ENCODE measurements at places on chromosomes 5 and 9.

DNA sequence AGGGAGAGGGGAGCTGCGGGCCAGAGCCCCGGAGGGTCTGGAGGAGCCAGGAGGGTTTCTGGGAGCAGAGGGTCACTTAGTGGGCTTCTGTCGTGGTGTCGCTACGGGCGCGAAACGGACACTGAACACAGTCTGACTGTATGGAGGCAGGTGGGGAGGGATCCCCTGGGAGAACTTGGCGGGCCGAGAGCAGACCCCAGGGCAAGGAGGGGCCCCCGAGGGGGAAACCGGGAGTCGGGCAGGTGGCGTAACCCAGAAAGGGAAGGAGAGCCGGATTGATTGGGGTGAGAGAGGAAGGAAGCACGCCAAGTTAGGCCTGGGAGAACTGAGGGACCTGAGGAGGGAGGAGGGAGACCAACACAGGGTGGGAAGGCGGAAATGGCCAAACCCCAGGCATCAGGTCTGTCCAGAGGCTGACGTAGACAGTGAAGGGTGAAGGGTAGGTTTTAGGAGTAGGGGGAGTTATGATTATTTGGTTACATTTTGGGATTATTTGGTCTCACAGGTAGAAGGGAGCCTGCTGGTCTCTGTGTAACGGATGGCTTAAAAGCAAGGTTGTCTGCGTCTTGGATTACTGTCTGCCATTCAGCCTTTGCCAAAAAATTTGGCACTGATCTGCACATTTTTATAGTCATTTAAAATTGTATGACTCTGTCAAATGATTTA, 3.3 kb upstream of the MSMP start:
- DNase-seq, result peak; percentile 46

GRCh38 chr9:81083854-81084512, 605.4 kb downstream of the TLE1 start:
- no peak for DNase-seq

DNA sequence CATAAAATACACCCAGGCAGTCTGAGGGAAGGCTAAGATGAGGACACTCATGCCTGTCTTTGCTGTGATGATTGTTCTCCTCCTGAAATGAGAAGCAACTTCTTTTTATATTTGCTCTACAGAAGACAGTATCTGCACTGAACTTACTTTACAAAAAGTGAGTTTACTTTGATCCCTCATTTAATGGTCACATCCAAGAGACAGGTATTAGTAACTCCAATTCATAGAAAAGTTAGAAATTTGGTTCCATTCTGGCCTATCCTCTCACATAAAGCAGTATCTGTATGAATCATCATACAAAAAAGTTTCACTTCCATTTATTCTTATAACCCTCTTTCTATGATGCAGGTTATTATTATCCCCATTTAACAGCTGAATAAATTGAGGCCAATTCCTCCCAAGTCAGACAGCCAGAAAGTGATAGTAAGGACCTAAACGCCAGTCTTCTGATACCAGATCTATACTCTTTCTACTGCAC, 15.2 kb downstream of the TSTD2 start:
- DNase-seq, result no peak

DNA sequence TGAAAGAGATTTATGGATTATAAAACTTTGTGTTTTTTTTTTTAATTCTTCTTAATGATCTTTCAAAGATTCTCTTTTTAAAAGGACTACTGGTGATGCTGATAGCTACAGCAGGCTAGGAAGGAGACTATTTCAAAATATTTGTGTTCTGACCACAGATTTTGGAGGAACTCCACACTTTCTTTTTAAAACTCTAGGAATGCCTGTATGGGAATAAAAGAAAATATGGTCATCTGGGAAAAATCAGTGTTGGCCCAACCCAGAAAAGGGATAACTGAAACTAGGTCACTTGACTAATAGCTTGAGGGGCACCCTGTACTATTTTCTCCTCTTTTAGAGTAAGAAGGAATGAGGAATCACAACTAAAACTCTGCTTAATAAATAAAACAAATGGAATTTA, 97.6 kb upstream of the ADAMTS19 start:
- no peak for DNase-seq

GRCh38 chr9:110641293-110641692, 27.3 kb upstream of the MUSK start:
- no peak for DNase-seq

DNA sequence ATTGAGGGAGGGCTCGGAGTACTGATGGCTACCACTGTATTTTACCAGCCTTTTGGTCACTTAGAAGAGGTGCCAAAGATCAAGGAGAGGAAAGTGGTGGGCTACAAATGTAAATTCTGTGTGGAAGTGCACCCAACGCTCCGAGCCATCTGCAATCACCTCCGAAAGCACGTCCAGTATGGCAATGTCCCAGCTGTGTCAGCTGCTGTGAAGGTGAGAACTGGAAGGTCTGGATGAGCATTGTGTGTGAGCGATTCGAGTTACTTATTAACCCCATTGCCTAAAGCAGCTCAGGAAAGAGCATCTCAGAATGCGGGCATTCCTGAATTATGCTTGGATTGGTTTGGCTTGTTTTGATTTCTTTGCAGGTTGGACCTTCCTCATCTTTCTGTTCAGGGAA, 67.5 kb downstream of the ZNF462 start:
- no peak for DNase-seq

DNA sequence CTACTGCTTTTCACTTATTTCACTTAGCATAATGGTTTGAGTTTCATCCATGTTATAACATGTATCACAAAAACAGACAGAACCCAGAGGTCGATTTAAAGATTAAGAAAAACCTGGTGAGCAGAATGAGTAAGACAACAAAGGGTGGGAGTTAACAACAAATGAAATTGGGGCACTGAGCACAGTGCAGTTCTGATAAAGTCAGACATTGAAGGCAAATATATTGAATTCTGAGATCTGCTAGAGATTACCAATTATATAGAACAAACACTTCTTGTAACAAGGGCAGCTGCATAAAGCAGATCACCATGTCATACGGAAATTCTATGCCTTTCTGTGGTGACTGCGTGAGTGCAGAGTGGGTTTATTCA, 517.3 kb upstream of the RORB start:
- DNase-seq, result no peak

GRCh38 chr5:76125888-76126287, 42.7 kb downstream of the SV2C start:
- DNase-seq, result no peak

- DNase-seq, result no peak
Observed at GRCh38 chr9:86843206-86843605, 104.1 kb downstream of the GAS1 start.

- no peak for DNase-seq
Observed at GRCh38 chr5:159951834-159952233, 35.6 kb downstream of the ADRA1B start.

- DNase-seq, result no peak
Observed at GRCh38 chr5:91291628-91292569, 91.2 kb downstream of the ARRDC3 start.

GRCh38 chr5:88251048-88251711, 17.5 kb downstream of the TMEM161B start:
- DNase-seq, result no peak

- DNase-seq, result no peak
Observed at GRCh38 chr9:109031241-109031640, 17.9 kb upstream of the CTNNAL1 start.

DNA sequence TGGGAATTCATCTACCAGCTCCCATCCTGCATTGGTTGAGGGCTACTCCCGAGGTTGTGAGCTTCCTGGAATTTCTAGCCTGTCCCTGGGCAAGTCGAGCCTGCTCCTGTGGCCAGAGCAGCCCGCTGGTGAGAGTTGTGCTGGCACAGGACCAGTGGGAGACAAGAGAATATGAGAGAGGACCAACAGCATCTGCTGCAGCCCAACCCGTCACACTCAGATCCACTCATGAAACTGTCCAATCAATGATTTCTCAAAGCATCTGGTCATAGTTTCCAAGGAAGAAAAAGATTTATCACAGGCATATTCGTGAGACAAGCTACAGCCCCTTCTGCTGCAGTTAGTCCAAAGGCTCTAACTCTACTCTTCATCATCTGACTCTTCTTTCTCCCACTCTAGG, 64.4 kb upstream of the RAI14 start:
- no peak for DNase-seq

DNA sequence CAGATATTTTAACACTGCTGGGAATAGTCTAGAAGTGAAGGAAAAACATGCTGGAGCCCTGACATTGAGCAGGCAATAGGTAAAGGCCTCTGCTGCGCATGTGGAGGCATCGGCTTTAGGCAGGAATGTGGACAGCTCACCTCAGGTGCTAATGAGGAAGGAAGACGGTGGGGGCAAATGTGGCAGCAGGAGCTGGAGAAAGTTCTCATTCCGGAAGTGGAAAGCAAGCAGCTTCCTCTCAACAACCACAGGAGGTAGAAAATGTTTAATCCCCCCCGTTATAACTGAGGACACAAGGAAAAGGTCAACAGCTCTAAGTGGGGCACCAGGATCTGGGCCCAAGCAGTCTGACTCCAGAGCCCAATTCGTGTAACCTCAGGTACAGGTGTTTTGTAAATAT, 7.6 kb upstream of the RPS14 start:
- no peak for DNase-seq

GRCh38 chr5:106732624-106733023, 938.1 kb downstream of the EFNA5 start:
- no peak for DNase-seq

- DNase-seq, result no peak
Observed at GRCh38 chr5:125750861-125751186, 672.4 kb upstream of the GRAMD2B start.

GRCh38 chr5:134994560-134995156, 27.0 kb downstream of the CATSPER3 start:
- no peak for DNase-seq

GRCh38 chr9:104991144-104991953, 63.4 kb upstream of the ABCA1 start:
- peak; percentile 90 for DNase-seq

DNA sequence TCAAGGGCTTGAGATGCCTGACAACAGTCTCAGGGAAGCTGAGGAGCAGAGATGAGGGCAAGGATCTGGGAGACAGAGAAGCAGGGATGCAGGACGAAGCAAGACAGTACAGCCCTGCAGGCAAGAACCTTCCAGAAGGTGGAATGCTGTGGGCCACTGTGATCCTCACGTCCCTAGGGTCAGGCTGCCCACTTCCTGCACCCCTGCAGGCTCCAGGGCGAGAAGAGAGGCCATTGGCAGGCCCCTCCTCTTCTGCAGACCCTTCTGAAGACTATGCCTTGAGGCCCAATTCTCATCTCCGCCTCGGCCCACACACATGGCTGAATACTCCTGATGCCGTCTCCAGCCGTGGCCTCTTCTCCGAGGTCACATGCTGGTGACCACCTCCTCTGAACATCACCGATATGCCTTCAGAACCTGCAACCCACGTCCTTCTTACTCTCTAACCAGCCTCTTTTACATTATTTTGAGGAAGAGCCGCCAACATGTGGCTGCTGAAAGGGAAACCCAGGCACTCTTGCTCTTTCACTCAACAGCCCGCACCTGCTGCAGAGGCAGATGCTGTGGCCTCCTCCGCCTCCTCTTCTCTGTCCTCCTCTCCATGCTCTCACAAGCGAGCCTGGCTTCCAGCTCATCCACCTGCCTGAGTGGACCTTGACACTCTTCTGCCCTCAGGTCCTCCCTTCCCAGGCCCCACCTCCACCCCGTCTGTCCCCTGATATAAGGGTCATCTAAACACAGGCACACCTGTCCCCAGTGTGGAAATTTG, 181.5 kb downstream of the IRX2 start:
- DNase-seq, result no peak

DNA sequence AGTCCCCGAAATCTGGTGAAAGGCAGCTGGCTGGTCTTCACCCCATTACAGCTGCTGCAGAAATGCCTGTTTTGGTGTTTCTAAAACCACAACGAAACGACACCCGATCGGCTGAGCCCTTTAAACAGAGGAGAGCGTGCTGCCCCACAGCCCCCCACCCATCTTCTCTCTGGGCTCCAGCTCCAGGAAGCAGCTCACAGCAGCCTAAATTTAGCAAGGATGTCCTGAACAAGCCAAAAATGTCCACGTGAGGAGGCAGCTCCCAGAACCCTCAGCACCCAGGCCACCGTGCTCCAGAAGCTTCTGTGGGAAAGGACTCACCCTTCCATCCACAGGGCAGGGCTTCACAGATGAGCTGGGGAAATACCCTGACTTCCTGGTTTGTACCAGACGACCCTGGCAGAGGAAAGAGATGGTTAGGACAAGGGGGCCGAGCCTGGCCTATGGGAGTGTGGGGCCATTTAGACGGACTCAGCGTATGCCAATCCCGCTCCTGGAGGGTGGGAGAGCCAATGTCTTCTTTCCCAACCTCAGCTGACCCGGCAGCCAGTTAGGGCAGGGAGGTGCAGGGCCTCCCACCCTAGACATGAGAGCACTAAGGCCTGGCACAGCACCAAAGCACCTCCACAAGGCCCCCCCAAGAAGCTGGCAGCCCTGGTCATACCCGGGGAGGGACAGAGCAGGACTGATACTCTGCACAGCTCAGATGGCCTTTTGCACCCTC, 39.1 kb upstream of the SARDH start:
- no peak for DNase-seq

DNA sequence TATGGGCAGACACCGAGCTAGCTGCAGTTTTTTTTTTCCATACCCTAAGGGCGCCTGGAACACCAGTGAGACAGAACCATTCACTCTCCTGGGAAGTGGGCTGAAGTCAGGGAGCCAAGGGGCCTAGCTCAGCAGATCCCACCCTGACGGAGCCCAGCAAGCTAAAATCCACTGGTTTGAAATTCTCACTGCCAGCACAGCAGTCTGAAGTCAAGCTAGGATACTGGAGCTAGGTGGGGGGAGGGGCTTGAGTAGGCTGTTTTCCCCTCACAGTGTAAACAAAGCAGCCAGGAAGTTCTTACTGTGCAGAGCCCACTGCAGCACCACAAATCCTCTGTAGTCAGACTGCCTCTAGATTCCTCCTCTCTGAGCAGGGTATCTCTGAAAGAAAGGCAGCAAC, 151.7 kb upstream of the HCN1 start:
- DNase-seq, result peak; percentile 13

GRCh38 chr9:138061631-138062030, 184.0 kb downstream of the CACNA1B start:
- DNase-seq, result peak; percentile 65

GRCh38 chr5:139458580-139459407, 3.7 kb downstream of the ECSCR start:
- no peak for DNase-seq

DNA sequence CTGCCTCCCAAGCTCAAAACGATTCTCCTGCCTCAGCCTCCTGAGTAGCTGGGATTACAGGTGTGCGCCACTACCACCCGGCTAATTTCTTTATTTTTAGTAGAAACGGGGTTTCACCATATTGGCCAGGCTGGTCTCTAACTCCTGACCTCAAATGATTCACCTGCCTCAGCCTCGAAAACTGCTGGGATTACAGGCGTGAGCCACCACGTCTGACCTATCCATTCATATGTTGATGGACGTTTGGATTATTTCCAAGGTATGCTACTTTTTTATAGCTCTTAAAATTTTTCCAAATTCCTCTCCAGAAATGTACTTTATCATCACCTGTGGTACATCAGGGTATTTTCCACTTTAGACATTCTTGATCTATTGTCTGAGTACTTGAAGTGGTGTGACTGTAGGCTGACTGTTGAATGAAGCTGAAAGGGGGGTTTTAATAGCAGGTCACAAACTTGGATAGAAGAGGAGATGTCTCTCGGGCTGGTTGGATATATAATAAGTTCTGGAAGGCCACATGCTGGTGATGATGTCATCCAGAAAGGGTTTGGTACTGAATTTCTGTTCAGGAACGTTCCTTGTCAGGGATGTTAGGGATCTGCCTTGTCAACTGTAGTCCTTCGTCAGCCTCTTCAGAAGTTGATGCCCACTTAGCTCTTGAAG, 7.4 kb downstream of the CTNNA1 start:
- DNase-seq, result no peak

Data from WERI-Rb-1 (cell line).